Stimulated activated CD8-positive, alpha-beta memory T cell treated with anti-CD3 and anti-CD28 coated beads, Interleukin-15, amount 100 ng/mL, for 4 hours (primary cell): ENCODE measurements at places on chromosomes 2 and 18.
A peak's percentile ranks its signal among the peaks of the same experiment; 100 is the strongest.

DNA sequence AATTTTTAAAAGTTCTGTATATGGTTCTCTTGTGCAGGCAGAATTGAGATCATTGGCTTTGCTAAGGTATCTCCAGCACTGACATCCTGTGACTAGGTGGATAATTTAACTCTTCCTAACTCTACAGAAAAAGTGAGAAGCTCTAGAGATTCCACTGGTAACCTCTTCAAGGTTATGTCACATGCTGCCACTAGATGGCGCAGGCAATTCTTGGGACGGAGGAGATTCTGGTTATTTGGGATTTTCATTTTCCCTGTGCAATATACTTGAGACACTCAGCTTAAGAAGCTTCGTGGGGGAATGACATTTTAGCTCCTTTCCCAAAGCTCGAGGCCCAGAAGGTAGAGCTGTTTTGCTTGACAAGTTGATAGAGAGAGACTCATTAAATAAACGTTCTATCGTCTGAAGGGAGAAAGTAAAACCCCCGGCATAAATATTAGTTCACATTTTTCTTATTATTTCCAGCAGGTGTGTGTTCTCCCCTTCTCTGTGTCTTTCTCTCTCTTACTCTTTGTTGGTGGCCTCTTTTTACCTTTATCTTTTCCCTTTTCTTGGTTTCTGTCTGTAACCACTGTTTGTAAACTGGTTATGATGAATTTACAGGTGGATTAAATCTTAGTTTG is 26.6 kb upstream of the LANCL1 start:
- no peak for DNase-seq

GRCh38 chr2:42826231-42826630 is 33.8 kb upstream of the HAAO start:
- DNase-seq: no peak

DNA sequence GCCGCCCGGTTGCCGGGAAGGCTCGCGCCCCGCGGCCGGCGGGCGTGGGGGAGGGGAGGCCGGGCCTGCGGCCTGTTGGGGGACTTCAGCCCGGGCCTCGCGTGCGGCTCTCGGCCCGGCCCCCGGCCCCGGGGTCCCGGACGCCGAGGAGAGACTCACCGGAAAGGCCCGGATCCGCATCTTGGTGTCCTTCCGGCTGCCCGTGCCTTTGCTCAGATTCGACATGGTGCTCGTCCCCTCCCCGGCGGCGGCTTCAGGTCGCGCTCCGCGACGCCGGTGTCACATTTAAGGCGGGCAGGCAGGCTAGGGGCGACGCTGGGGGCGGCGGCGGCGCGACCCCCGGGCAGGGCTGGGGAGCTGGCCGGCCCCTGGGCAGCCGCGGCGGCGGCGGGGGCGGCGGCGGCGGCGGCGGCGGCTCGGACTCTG is 365 bp downstream of the CUL3 start:
- DNase-seq: peak; percentile 22

- DNase-seq: peak; percentile 8
These were observed 88.4 kb downstream of the PMAIP1 start for GRCh38 chr18:59988098-59988706.

DNA sequence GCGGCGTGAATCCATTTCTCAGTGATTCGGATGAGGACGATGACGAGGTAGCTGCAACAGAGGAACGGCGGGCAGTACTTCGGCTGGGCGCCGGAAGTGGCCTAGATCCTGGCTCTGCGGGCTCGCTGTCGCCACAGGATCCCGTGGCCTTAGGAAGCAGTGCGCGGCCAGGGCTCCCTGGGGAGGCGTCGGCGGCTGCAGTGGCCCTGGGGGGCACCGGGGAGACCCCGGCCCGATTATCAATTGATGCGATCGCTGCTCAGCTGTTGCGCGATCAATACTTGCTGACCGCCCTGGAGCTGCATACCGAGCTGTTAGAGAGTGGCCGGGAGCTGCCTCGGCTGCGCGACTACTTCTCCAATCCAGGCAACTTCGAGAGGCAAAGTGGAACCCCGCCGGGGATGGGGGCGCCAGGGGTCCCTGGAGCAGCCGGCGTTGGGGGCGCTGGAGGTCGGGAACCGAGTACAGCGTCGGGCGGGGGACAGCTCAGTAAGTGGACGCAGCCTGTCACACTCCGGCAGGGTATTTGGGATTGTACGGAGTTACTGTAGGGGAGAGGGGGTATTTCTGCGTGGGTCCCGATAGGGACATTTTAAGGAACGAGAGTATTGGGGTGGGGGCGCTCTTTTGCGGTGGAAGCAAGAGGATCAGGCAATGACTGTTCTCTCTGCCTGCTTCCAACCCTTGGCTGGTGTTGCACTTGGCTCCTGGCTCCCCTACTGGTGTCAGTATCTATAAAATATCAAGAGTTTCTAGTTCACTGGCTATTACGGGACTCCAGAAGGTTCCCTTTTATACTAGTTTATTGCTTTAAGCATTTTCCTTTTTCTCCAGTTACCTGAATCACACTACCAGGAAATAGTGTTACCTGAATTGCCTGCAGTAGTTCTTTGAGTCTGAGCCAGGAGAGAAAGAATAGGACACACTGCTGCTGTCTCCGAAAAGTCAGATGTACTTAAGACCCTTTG is 772 bp downstream of the RELCH start:
- no peak for DNase-seq
